Neural progenitor cell (in vitro differentiated cells): ENCODE measurements at places on chromosomes 11 and 22.

- DNase-seq, result no peak
These were observed 4.5 kb downstream of the RIN1 start for GRCh38 chr11:66331542-66332370.

DNA sequence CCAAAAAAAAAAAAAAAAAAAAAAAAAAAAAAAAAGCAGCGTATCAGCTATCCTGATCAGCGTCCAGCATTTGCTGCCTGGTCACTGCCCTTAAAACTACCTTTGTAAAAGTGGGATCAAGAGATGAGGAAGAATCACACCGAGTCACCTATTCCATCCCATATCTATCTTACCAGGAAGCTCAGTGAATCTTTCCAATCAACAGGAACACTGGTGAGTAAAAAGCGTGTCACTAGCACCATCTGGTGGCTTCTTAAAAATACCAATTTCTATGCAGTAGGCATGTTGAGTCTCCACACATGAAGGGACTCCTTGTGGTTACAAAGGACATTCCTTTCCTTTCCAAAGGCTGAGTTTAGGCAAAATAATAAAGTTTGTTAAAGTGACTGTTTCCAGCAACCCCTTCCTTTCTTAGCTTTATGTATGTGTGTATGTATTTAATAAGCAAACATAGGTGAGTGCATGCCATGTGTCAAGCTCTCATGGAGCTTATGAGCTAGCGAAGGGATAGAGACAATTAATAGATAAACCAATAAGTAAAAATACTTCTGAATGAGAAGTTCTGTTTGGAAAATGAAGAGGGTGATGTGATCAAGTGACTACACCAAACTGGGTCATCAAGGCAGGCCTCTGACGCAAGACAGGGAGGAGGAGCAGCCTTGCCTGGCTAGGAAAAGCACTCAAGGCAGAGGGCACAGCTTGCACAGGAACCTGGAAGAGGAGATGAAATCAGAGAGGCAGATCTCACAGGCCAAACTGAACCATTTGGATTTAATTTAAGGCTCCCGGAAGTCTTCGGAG lies 13.9 kb upstream of the TP53AIP1 start:
- DNase-seq, result peak; percentile 83

DNA sequence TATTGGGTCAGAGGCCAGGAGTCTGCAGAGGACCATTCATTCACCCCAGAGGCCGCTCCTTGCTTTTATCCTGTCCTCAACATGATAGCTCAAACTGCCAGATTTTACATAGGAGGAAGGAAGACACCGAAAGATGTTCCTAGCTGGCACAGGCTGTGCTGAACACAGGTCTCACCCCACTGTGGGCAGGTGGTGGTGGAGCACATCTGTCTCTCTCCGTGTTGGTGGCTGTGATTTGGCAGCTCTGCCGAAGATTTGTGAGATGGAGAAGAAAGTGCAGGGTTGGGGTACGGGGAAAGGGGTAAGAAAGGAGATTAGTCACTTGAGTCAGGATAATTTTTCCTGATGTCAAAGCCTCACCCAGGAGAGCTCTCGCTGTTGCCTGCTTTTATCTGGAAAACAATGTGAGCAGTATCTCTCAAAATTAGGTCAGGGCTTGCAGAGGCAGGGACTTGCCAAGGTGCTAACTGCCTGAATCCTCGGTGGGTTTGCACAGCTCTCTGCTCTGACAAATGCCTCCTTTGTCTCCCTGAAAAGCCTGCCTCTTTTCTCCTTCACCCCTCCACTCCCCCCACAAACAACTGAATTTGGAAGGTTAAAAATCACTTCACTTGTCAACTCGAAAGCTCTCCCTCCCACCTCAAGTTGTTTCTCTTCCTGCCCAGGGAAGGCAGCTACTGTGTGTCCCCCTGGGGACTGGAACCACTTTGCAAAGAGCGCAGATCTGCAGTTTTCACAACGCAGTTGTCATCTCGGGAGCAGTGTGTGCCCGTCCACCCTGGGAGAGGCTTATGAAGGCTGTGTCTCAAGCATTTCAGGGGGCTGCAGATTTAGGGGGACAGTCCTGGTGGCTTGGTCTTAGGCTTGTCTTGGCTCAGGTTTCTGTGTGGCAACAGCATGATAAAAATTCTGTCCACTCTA lies 299.7 kb downstream of the ST3GAL4 start:
- DNase-seq, result no peak

DNA sequence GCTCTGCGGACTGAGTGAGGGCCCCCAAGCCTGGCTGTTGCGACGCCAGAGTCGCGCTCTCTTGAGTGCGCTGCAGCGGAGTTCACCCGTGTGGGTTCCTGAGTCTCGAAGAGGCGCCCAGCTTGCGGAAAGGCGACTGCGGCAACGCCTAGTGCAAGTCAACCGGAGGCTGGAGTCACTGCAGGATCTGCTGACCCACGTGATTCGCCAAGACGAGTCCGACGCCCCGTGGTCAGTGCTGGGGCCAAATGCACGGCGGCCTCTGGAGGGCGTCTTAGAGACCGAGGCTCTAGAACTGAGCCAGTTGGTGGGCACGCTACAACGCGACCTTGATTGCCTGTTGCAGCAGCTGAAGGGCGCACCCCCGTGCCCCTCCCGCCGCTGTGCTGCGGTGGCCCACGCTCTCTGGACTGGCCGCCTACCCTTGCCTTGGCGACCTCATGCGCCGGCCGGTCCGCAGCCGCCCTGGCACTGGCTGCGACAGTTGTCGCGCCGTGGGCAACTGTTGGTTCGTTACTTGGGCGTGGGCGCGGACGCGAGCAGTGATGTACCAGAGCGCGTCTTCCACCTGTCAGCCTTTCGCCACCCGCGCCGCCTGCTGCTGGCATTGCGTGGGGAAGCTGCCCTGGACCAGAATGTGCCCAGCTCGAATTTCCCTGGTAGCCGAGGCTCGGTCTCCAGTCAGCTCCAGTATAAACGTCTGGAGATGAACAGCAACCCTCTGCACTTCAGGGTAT lies 32.6 kb downstream of the RRP8 start:
- DNase-seq, result no peak

- peak; percentile 64 for DNase-seq
These were observed 1.3 kb upstream of the ZFTA start for GRCh38 chr11:63769714-63770455.

DNA sequence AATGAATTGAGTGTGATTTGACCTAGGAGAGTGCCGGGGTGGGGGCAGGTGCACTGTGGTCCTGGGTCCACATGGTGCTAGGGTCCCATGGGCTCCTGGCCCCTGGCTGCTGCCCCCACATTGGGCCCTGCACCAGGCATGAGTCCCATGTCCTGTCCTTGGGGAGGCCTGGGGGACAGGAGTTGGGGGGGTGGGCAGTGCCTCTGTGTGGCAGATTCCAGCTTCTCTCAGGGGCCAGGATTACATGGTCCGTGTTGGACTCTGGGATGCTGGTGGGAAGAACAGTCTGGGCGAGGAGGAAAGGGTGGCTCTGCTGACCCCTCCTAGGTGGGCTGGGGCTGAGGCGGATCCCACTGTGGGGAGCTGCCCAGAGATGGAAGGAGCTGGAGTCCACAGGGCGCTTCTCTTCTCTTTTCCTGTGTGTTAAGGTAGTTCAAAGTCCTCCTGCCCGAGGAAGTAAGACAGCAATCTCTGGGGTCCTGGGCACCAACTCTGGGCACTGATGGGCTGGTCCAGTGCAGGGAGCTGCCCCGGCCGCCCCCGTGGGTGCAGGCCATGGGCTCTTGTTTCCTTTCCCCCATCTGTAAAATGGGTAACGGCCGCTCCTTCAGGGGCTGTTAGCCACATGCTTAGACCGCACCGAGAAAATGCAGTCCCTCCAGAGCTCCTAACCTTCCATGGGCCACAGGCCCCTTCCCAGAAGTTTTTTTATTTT lies 19.8 kb downstream of the KCNQ1 start:
- DNase-seq, result no peak

- DNase-seq, result peak; percentile 77
These were observed 8.4 kb downstream of the TSPAN4 start for GRCh38 chr11:850775-851763.

DNA sequence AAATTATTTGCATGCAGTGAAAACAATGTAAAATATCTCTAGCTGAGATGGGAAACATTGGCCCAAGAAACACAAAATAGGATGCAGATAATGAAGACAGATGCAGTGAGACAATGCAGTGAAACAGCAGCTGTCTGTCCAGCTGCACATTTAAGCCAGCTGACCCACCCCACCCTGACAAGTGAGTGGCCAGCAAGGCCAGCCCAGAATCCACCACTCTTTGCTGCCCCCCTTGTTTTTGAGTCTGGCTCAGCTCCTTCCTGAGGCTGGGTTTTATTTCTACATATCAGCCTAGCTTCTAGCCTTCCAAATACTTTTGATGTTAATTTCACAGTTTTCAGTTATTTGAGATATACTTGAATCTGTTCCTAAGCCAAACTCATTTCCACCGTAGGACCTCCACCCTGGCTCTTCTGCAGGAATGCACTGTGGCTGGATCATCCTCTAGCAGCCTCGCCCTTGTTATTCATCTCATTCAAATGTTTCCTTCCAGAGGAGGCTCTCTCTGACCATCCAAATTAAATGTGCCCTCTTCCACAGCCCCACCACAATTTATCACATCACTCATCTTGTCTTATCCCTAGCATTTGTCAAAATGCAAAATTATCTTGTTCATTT lies 154.1 kb upstream of the POU2AF2 start:
- no peak for DNase-seq
